Left lung (tissue), 14 donors: ENCODE measurements at places on chromosomes 13 and 19. TPM values are rescaled to one million over a fixed set of nuclear protein-coding genes. Genes with fewer than 3 reads are reported as not detected.

Gene KLK15
- not detected for polyA plus RNA-seq

Gene OR7C2
- not detected for polyA plus RNA-seq

Gene ACP7
- polyA plus RNA-seq = 0.15 TPM

Gene KLK3
- polyA plus RNA-seq = not detected

Gene SIGLEC10
- polyA plus RNA-seq = 1.8 TPM

Gene ISOC2
- 23.8 TPM for polyA plus RNA-seq

Gene SIGLEC12
- polyA plus RNA-seq = not detected

Gene VSTM1
- polyA plus RNA-seq = 0.20 TPM

Gene LRRC4B
- polyA plus RNA-seq = 9.0 TPM

Gene ZNF222
- 11.4 TPM for polyA plus RNA-seq

Gene ERICH6B
- polyA plus RNA-seq = 2.8 TPM

Gene FOSB
- polyA plus RNA-seq = 5.7 TPM

Gene MIDN
- polyA plus RNA-seq = 40.5 TPM

Gene CEACAM7
- polyA plus RNA-seq = 0.23 TPM

Gene MAG
- polyA plus RNA-seq = 14.4 TPM

Gene OR7A5
- not detected for polyA plus RNA-seq

Gene OR7D2
- polyA plus RNA-seq = 2.0 TPM

Gene TPTE2
- polyA plus RNA-seq = not detected

Gene LENG9
- polyA plus RNA-seq = 3.4 TPM

Gene PRX
- polyA plus RNA-seq = 11.5 TPM

Gene LILRB3
- polyA plus RNA-seq = 2.2 TPM

Gene SERPINE3
- 0.74 TPM for polyA plus RNA-seq

Gene ZNF85
- polyA plus RNA-seq = 29.4 TPM

Gene GRIN2D
- polyA plus RNA-seq = 0.25 TPM
